ENCODE measurements at places on chromosomes 5 and 9.

GRCh38 chr5:149271716-149272563 is at the start of gene AFAP1L1:
TSS of gene AFAP1L1 (plus strand) at chr5:149271859. CDS start at chr5:149271969, 110 bp downstream.
- DNase-seq = no peak

GRCh38 chr9:76459694-76460635 is 983 bp downstream of the GCNT1 start:
- no peak for DNase-seq

DNA sequence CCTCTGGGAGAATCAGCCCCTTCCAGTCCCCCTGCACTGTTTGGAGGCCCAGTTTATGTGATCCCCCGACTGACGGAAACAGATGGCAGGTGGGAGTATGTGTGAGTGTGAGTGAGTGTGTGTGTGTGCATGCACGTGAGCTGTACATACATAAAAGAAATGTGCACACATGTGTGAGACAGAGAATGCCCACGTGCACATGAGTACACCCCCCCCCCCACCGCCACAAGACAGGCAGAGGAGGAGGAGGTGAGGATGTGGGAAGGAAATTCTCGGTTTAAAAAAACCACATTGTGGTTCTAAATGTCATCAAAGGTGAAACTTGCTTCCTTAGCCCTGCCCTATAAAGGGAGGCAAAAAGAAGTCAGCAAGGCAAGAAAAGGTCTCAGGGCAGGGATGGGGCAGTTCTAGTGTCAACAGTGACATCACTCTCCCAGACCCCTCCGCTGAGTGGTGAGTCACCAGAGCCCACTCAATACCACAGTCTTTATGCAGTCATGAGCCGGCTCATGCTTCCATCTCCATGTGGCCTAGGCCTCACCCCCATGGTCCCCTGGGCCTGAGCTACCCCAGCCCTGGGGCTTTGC is 79.2 kb upstream of the HSPA9 start:
- no peak for DNase-seq

DNA sequence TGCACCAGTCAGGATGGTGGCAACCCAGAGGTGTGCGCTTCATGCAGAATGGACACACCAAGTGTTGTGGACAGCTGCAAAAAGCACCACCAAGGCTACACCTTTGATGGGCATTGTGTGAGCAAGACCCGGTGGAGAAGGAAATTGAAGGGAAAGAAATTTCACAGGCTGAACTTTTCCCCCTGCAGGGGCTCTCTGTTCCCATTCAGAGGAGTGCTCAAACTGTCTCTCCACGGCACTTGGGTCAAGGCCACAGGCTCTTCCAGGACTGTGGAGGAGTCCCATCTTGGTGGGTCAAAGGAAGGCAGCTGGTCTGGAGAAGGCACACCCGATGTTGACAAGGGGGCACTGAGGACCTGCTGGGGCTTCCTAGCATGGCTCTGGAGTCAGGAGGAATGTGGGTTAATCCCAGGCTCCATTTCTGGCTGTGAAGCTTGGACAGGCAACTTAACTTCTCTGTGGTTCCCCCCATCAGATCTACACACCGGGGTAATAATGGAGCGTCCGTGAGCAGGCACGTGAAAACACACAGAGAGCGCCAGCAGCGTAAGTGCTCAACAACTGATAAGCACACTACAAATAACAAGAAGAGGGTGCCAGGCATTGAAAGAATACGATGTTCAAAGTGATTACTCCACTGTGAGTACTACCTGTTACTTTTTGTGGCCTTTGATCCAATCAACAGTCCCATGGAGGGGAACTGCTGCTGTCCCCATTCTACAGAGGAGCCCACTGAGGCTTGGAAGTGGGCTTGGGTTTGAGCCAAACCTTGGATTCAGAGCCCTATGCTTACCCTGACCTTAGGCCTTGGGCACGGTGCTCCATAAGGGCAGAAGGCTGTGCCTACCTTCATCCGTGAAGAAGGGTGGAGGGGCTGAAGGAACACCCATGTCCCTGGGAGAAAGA is 34.2 kb upstream of the TIFAB start:
- no peak for DNase-seq

- no peak for DNase-seq
These were observed 282.1 kb downstream of the CRB2 start for GRCh38 chr9:123637945-123638634.

Data from cortex of kidney (tissue), 1 donor.